ENCODE measurements at places on chromosomes 11 and 22. TPM values are rescaled to one million over a fixed set of nuclear protein-coding genes. Genes with fewer than 3 reads are reported as not detected.

DNA sequence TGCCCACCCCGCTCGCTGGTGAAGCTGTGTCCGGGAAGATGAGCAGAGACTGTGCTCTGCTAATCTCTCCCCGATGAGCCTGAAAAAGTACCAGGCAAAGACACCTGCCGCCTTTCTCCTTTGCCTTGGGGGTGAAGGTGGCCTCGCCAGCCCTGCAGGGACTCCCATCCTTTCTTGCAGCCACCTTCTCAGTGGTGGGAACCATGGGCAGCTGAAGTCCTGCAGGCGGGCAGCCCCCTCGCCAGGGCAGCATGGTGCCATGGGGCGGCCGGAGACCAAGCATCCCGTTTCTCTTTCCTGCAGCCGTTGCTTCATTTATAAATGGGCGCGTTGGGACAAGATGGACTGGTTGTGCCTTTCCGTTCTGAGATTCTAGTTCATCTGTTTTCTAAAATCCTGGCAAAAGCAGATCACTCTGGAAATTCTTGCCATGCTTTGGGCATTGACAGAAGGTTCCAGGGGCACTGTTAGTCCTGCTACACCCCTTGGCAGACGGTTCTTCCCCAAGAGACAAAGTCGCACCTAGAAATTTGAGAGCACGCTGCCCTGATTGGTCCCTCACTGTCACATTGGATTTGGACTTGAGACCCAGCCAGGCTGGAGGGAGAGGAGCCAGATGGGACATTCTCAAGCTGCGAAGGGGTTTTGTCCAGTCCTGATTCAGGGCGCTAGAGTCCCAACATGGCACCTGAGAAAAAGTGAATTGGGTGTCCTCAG lies 7.5 kb downstream of the CTTN start:
- peaks cover under 1% of the 10 kb centered on the region for H3K27me3 ChIP-seq
- DNase-seq, result no peak
- H3K4me1 ChIP-seq, result peaks cover 10% of the 10 kb centered on the region
- H3K36me3 ChIP-seq, result peaks cover 35% of the 10 kb centered on the region
- H3K4me3 ChIP-seq, result no peak overlapping the region
- H3K27ac ChIP-seq, result no peak overlapping the region

DNA sequence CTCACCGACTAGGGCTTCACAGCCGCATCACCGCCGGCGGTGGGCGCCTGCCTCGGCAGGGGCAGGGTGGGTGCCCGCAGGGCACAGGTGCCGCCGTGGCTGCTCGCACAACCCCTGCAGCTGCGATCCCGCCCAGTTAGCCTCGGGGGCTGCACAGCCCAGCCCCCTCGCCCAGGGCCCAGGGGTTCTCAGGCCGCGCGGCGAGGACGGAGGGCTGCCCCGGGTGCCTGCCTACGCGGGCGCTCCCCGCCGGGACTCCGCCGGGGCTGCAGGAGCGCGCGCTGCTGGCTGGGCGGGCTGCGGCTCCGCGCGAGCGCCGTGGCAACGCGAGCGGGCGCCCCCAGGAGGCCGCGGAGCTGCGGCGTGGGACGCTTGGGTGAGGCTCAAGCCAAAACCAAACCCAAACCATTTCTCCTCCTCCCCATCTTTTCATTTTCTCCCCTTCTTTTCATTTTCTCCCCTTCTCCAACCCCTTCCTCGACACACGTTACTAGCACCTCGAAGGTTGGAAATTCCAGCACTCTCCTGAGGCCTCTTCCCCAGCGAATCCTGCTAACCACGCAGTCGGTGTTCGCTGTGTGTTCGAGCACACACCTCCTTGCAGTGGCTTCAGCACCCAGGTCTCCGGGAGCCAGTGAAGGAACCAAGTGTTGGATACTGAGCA lies at the start of gene MICAL3:
Gene MICAL3, minus strand, starts transcription at position 286 of the 664 bp plus-strand sequence. CDS start 117,749 bp downstream, outside the sequence.
- no peak within 1 kb of the TSS for H3K27ac ChIP-seq
- peak; percentile 74 for DNase-seq
- H3K27me3 ChIP-seq, result peaks cover 25% of the 10 kb centered on the region
- H3K36me3 ChIP-seq, result no peaks in the 10 kb centered on the region

- H3K36me3 ChIP-seq, result peaks cover 19% of the 10 kb centered on the region
- no peak overlapping the region for H3K4me3 ChIP-seq
- no peaks in the 10 kb centered on the region for H3K27me3 ChIP-seq
These were observed 188.6 kb upstream of the MTMR2 start for GRCh38 chr11:96112192-96113128.

- DNase-seq, result peak; percentile 53
- H3K27me3 ChIP-seq, result no peaks in the 10 kb centered on the region
- H3K4me1 ChIP-seq, result peaks cover 72% of the 10 kb centered on the region
- H3K27ac ChIP-seq, result peak overlapping the region; percentile 84
- H3K36me3 ChIP-seq, result peaks cover 32% of the 10 kb centered on the region
These were observed 4.3 kb upstream of the RRM1 start for GRCh38 chr11:4090258-4090657.

GRCh38 chr22:35393116-35394010 lies 6.6 kb upstream of the MCM5 start:
- no peaks in the 10 kb centered on the region for H3K4me1 ChIP-seq
- no peak for DNase-seq
- no peak overlapping the region for H3K4me3 ChIP-seq
- peaks cover 8% of the 10 kb centered on the region for H3K27me3 ChIP-seq
- H3K27ac ChIP-seq, result no peak overlapping the region

DNA sequence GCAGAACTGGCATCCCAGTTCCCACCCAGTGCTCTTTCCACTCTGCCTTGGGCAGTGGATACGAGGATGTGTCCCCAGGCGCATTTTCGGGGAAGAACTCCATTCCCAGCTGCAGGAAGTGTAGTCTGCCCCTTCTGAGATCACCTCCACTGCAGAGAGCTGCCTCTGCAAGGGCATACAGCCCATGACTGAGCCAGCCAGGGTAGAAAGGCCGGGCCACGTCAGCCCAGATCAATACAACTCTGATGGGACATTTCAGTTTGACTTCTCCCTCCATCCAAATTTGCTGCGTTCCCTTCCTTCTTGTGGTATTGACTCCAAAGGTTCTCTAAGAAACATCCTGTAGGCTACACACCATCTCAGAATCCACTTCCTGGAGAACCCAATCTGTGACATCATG lies 19.7 kb downstream of the MOGAT2 start:
- no peak overlapping the region for H3K4me3 ChIP-seq
- H3K4me1 ChIP-seq, result peaks cover 3% of the 10 kb centered on the region
- H3K36me3 ChIP-seq, result no peaks in the 10 kb centered on the region
- DNase-seq, result no peak
- no peak overlapping the region for H3K27ac ChIP-seq

DNA sequence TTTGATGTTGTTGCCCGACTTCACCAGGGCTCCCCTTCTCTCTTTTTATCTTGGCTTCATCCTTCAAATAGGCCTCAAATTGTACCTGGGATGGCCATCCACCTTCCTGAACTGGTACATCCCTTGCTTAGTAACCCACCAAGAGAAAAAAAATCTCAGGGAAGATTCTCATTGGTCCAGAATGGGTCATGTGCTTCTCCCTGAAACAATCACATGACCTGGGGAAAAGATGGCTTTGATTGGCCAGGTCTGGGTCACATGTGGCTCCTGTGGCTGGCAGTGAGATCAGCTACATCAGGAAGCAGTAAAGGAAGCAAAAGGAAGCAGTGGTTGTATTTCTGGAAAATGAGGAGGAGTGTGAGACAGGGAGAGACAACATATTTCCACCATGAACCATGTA lies 540.2 kb downstream of the MIAT start:
- H3K4me1 ChIP-seq, result no peaks in the 10 kb centered on the region
- peaks cover 5% of the 10 kb centered on the region for H3K27me3 ChIP-seq
- H3K36me3 ChIP-seq, result no peaks in the 10 kb centered on the region
- H3K27ac ChIP-seq, result no peak overlapping the region
- no peak for DNase-seq

GRCh38 chr11:64568041-64568571 lies 22.9 kb upstream of the SLC22A12 start:
- no peak overlapping the region for H3K27ac ChIP-seq
- DNase-seq, result no peak
- H3K36me3 ChIP-seq, result no peaks in the 10 kb centered on the region
- peaks cover 5% of the 10 kb centered on the region for H3K27me3 ChIP-seq

DNA sequence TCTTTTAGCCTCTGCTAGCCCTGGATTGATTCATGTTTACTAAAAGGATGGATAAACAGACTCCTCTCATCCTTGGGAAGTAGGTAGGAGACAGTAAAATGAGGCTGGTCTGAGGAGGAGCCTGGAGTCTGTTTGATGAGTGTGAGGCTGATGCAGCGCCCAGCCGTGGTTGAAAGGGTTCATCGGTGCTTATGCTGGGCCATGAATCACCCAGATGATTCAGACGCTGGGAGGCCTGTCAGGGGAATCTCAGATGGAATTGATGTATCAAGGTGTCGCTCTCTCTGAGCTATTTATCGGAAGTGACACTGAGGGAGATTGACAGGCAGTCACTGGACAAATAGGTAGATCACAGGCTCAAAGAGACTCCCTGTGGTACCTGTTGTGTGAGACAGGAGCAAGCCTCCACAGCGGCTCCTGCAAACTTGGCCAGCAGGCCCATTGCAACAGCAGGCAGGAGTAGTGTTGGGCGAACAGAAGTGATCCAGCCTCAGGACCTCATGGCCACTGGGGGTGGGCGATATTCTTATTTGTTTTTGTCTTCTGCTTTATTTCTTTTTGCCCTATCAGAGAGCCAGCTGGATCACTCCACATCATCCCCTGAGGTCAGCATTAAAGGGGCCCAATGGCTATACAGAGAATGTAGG lies 109.9 kb upstream of the CADM1 start:
- H3K4me3 ChIP-seq, result no peak overlapping the region
- no peaks in the 10 kb centered on the region for H3K36me3 ChIP-seq
- no peaks in the 10 kb centered on the region for H3K27me3 ChIP-seq
- no peak for DNase-seq

DNA sequence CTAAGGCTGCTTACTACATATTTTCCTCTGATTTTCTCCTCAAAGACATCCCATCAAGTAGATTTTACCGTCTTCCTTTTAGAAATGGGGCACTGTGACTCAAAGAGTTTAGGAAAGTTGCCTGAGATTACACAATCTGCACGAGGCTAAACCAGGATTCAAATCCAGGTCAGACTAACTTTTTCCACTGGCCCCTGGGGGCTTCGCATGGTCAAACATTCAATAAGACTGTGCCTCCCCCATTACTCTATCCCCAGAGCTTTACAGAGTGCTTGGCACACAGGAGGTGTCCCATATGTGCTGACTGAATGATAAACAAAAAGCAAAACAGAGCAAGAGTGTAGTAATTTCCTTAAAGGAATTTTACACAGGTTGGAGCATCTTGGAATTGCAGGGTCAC lies 118.1 kb upstream of the TEAD1 start:
- no peak overlapping the region for H3K27ac ChIP-seq
- DNase-seq, result no peak
- no peaks in the 10 kb centered on the region for H3K4me1 ChIP-seq

GRCh38 chr11:117502779-117503100 lies 175.1 kb downstream of the CEP164 start:
- H3K4me3 ChIP-seq, result no peak overlapping the region
- H3K4me1 ChIP-seq, result no peaks in the 10 kb centered on the region
- H3K27ac ChIP-seq, result no peak overlapping the region
- peaks cover 9% of the 10 kb centered on the region for H3K27me3 ChIP-seq
- no peak for DNase-seq

GRCh38 chr11:120395778-120396177 lies 59.6 kb downstream of the ARHGEF12 start:
- H3K36me3 ChIP-seq, result no peaks in the 10 kb centered on the region
- no peak for DNase-seq
- H3K4me1 ChIP-seq, result no peaks in the 10 kb centered on the region
- H3K4me3 ChIP-seq, result no peak overlapping the region

- H3K4me1 ChIP-seq, result peaks cover 47% of the 10 kb centered on the region
- peaks cover 20% of the 10 kb centered on the region for H3K36me3 ChIP-seq
- no peak overlapping the region for H3K4me3 ChIP-seq
- no peaks in the 10 kb centered on the region for H3K27me3 ChIP-seq
- no peak overlapping the region for H3K27ac ChIP-seq
These were observed 5.8 kb downstream of the ZBTB44 start for GRCh38 chr11:130308886-130309285.

GRCh38 chr22:44396021-44396726 lies 83.4 kb upstream of the SHISAL1 start:
- H3K4me3 ChIP-seq, result no peak overlapping the region
- no peaks in the 10 kb centered on the region for H3K36me3 ChIP-seq
- no peak for DNase-seq
- no peaks in the 10 kb centered on the region for H3K4me1 ChIP-seq
- H3K27me3 ChIP-seq, result no peaks in the 10 kb centered on the region
- H3K27ac ChIP-seq, result no peak overlapping the region

- H3K27me3 ChIP-seq, result peaks cover 41% of the 10 kb centered on the region
- peaks cover 18% of the 10 kb centered on the region for H3K4me1 ChIP-seq
- peak within 1 kb of the TSS; percentile 45 for H3K4me3 ChIP-seq
- no peak within 1 kb of the TSS for H3K27ac ChIP-seq
- DNase-seq, result peak; percentile 31
These were observed at the start of gene GRIA4 for GRCh38 chr11:105609832-105610781. TSS of gene GRIA4 (plus strand) at chr11:105610073. CDS start at chr11:105610998, 925 bp downstream.

DNA sequence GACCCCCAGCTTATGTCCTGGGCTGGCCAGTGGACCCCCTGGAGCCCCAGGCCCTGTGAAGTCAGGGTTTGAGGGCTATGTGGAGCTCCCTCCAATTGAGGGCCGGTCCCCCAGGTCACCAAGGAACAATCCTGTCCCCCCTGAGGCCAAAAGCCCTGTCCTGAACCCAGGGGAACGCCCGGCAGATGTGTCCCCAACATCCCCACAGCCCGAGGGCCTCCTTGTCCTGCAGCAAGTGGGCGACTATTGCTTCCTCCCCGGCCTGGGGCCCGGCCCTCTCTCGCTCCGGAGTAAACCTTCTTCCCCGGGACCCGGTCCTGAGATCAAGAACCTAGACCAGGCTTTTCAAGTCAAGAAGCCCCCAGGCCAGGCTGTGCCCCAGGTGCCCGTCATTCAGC lies 24.6 kb downstream of the CSF2RB start:
- H3K36me3 ChIP-seq, result no peaks in the 10 kb centered on the region
- H3K4me3 ChIP-seq, result no peak overlapping the region
- peaks cover 11% of the 10 kb centered on the region for H3K4me1 ChIP-seq
- H3K27ac ChIP-seq, result no peak overlapping the region
- peak; percentile 4 for DNase-seq

The OR5D16 gene
- not detected for total RNA-seq

The SLC6A5 gene
- total RNA-seq, result not detected

The TTC38 gene
- total RNA-seq, result 8.7 TPM

The OR10D3 gene
- not detected for total RNA-seq

The CRYAB gene
- not detected for total RNA-seq

The SLC22A9 gene
- total RNA-seq, result not detected

The CDKN1C gene
- 0.41 TPM for total RNA-seq

Measured in activated CD4-positive, alpha-beta memory T cell treated with anti-CD3 and anti-CD28 coated beads for 36 hours (primary cell).